Upper lobe of right lung (tissue), 1 donor: ENCODE measurements at places on chromosomes 3 and 15. TPM values are rescaled to one million over a fixed set of nuclear protein-coding genes. Genes with fewer than 3 reads are reported as not detected.

LYSMD4 gene
- 9.1 TPM for total RNA-seq

USP50 gene
- not detected for total RNA-seq

GHSR gene
- not detected for total RNA-seq

ELP6 gene
- 17.9 TPM for total RNA-seq

NMB gene
- 9.0 TPM for total RNA-seq

SMCO1 gene
- not detected for total RNA-seq

CDHR4 gene
- total RNA-seq = not detected

SCAANT1 gene
- total RNA-seq = not detected

FEZF2 gene
- not detected for total RNA-seq

LMCD1 gene
- 174 TPM for total RNA-seq

CNTN4 gene
- total RNA-seq = 11.3 TPM

SYNPR gene
- not detected for total RNA-seq

DNA sequence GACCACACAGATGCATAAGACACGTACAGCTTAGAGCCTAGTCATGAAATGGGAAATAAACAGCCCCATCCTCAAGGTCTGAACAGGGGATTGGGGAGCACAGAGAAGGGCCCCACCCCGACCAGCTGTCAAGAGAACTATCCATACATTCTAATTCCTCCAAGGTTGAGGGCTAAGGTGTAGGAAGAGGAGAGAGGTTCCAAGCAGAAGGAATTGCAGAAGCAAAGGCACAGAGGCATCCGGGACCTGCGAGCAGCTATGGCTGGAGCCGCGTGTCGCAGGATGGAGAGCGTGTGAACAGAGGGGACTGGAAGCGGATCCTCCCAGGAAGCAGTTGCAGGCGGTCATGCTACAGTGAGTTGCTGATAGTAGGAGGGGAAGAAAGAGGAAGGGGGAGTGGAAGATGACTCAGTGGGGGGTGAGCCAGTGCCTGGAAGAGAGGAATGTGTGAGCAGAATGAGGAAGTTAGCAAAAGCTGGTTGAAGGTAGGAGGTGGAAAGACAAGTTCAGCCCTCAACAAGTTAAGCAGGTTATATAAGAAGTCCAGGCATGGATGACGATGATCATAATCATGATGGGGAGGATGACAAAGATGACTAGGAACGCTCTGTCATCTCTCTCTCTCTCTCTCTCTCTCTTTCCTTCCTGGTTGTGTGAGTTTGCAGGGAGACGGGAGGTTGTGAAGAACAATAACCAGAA is 89.7 kb downstream of the LIPC start:
- DNase-seq = peak; percentile 78

- DNase-seq = no peak
Measured at GRCh38 chr15:82106679-82107078, 60.9 kb upstream of the MEX3B start.

GRCh38 chr3:12436514-12437220 is 47.6 kb upstream of the TSEN2 start:
- DNase-seq = no peak

GRCh38 chr3:66272016-66272415 is 51.2 kb downstream of the SLC25A26 start:
- DNase-seq = no peak

- DNase-seq = no peak
Measured at GRCh38 chr3:72338942-72339669, 509.1 kb downstream of the SHQ1 start.

DNA sequence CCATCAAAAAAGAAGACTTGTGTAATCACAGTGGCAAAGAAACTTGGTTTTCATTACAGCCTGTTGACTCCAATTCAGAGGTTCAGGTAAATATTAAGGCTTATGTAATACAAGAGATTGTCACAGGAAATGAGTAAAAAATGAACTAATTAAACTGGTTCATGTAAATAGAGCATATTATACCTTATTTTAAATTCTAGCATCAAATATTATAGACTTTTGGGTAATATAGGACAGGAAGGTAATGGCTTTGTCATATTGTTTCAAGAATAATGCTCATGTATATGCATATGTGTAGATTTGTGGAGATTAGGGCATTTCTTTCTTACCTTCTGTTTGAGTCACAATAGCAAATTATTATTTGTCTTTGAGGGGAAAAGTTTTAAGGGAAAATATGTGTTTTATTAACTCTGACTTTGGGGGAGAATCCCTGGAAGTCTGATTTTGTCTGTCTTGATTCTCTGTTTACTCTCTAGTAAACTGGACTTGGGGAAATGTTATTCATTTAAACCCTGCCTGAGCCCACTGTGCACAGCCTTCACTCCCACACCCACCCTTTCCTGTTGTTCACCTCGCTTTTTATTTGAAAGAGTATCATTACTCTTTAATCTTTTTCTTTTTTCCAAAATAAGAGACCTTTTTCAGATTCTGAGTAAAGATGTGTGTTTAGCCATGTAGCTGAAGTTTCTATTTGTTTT is 43.0 kb downstream of the RASA2 start:
- no peak for DNase-seq

- DNase-seq = no peak
Measured at GRCh38 chr3:133831966-133832801, 26.6 kb downstream of the SRPRB start.

GRCh38 chr15:58474741-58475323 is 43.0 kb downstream of the LIPC start:
- DNase-seq = peak; percentile 35

- DNase-seq = no peak
Measured at GRCh38 chr15:66959875-66960274, 105.5 kb upstream of the SMAD3 start.

- no peak for DNase-seq
Measured at GRCh38 chr15:82398785-82399184, 30.8 kb upstream of the GOLGA6L9 start.

GRCh38 chr3:52574056-52574965 is 37.9 kb downstream of the UQCC5 start:
- DNase-seq = no peak

DNA sequence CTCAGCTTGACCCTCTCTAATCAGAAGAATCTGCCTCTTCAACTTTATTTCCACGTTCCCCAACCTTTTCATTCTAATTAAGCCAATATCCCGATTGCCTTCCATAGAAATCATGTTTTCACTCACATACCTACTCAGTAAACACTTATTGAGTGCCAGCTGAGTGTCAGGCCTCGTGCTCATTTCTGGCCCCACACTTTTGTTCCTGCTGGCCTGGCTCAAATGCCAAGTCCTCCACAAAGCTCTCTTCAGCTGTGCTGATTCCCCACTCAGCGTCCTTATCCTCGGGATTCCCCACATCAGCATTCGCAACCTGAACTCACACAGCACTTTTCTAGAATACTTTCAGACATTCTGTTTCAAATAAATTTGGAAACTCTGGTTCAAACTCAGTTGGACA is 68.9 kb downstream of the THBS1 start:
- no peak for DNase-seq

DNA sequence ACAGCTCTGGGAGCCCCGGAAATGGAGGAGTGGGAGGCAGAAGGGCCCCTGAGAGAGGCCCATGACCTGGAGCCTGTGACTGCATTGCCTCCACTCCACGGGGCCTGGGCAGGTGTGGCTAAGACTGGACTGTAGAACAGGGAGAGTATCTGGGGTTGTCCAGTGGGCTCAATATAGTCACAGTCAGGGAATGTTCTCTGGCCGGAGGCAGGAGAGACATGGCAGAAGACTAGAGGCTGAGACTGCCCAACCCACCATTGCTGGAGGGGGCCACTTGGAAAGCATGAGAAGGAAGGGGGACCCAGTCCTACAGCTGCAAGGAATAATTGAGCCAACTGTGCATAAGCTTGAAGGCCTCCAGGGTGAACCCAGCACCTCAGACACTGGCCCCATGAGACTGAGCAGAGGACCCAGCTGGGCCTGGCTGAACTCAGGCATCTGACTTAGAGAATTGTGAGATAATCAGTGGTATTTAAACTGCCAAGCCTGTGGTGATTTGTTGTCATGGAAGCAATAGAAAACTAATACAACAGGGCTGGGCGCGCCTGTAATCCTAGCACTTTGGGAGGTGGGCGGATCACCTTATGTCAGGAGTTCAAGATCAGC is 33.1 kb downstream of the NIPA2 start:
- no peak for DNase-seq

GRCh38 chr3:107962946-107963345 is 127.9 kb downstream of the CD47 start:
- DNase-seq = no peak

GRCh38 chr15:87752250-87752951 is 504.1 kb downstream of the NTRK3 start:
- no peak for DNase-seq

DNA sequence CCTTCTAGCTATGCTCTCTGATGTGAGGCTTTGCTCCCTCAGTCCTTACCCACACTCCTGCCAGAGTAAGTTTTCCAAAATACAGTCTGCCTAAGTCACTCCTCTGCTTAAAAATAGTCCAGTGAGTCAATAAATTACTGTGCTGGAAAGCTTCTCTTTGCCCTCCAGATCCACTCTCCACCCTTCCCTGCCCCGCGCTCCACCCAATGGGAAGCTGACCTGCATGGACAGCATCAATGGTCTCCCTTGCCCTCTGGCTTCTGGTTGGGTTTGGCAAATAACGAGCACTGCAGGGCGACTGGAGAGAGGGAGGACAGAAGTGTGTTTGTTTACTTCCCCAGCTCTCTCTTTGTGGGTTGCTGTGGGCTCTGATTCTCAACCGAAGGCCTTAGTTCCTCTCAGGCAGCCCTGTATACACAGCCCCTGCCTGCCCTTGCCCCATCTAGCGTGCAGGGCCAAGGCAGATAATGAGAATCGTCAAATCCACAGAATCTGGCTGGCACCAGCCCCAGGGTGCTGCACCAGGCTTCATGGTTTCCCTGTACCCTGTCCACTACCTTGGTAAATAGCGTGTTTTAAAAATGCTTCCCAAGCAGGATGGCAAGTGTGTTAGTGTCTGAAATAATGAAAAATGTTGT is 110.4 kb downstream of the ADAMTSL3 start:
- no peak for DNase-seq
